Cortex of kidney (tissue), 1 donor: ENCODE measurements at places on chromosomes 4 and X.

GRCh38 chr4:98642991-98643426 is 15.4 kb downstream of the TSPAN5 start:
- no peak for DNase-seq

DNA sequence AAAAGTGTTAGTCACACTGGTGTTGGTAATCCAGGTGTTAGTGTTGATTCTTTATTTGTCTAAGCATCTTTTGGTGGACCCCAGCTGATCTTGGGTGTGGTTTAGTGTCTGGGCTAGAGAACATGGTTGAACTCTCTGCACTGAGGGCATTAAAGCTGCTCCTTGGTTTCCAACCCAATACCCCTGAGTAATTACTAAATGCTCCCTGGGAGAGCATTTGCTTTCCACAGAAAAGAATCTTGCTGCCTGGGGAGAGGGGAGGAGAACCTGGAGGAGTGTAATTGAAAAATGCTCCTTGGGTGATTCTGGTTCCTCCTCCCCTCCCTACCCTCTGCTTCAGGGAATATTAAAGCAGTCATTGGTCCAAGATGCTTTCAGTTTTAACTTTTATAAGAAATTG is 3.1 kb downstream of the GUCY1B1 start:
- no peak for DNase-seq

- DNase-seq = no peak
These were observed 19.5 kb upstream of the CNKSR2 start for GRCh38 chrX:21354725-21355124.

GRCh38 chr4:68810919-68811318 is 4.9 kb upstream of the UGT2B10 start:
- no peak for DNase-seq

GRCh38 chr4:13054420-13054970 is 429.6 kb downstream of the RAB28 start:
- no peak for DNase-seq

DNA sequence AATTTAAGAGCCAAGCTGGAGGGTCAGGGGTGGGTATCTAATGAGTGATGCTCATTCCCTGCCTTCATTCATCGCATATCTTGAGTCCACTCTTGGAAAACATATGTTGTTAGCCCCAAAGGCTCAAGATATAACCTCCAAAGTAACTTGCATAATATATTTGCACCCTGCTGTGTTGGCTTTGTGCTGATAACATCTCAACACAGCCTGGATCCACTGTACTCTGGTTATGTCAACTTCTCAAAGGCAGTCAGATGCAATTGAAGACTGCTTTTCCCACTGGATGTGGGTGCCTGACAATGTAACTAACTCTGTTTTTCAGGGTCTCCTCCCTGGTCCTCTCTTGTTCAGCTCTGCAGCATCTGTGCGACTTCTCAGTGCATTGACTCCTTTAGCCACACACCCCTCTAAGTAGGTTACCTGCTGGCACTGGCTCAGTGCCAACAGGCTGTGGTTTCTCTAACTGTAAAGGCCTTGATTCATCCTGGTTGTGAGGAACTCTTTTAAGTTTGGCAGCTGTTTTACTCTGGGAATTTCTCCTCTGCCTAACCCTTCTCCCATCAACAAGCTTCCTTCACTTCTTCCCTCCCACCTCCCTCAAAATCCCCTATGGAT is 28.1 kb downstream of the SLC16A2 start:
- no peak for DNase-seq

DNA sequence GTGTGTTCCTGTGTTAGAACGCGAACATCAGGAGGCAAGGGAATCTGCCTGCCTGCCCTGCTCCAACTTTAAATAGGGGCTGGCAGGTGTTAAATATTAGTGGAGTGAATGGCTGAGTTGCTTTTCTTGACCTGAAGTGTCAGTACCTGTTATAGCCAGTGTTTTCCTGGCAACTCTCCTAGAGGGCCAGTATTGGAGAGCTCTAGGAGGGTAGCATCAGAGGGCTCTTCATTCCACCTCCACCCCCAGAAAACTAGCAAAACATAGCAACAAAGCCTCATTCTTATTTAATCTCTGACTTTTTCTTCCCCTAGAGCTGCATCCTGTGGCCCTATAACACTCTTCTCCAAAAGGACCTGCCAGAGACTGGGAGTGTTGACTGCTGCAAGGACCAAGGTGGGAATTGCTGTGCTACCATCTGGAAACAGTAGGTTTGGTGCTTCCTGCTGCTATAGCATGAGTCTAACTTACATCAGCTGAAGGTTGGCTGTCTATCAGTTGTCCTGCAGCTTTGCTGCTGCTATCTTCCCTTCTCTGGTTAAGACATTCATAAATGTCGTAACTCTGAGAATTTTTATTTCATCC is 33.5 kb downstream of the SGMS2 start:
- no peak for DNase-seq

DNA sequence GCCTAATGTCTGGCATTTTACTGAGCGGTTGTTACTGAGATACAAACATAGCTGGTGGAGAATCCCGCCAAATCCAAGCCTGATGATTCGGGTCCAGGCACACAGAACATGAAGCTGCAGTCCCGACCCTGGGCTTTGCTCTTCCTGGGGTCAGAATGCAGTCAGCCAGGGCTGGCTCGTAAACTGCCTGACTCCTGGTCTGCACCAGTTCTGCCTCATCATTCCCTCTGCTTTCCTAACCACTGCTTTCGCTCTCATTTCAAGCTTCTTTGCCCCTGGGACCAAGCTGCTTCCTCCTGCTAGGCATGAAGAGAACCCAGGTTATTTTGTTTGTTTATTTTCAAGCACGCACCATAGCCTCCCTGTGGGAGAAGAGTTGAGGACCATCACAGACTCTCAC is 39.3 kb downstream of the GATB start:
- DNase-seq = no peak

GRCh38 chr4:51858605-51859202 is 15.8 kb downstream of the DCUN1D4 start:
- DNase-seq = no peak

- no peak for DNase-seq
These were observed 2.4 kb upstream of the MORF4L2 start for GRCh38 chrX:103688946-103689345.

GRCh38 chr4:1237981-1238675 is 10.8 kb downstream of the CTBP1 start:
- no peak for DNase-seq

- DNase-seq = no peak
These were observed 25.4 kb downstream of the CFAP299 start for GRCh38 chr4:80360900-80361299.

GRCh38 chrX:22139822-22140221 is 107.7 kb downstream of the PHEX start:
- DNase-seq = no peak

DNA sequence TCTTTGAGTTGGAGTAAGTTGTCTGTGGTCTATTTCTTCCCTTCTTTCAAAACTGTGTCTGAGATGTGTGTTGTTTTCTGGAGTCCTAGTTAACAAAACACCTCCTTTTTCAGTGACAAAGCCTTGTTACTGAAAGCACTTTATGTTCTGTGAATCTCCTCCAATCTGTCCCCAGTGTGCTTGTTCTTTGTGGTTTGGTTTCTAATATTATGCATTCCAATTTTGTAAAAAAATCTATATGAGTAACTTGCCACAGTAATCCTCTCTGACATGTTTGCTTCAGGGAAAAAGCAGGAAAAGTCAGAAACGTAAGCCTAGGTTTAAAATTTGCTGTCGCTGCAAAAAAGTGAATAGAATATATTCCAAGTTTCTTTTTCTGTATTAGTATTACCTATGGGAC is 12.4 kb downstream of the PRRG1 start:
- DNase-seq = no peak

DNA sequence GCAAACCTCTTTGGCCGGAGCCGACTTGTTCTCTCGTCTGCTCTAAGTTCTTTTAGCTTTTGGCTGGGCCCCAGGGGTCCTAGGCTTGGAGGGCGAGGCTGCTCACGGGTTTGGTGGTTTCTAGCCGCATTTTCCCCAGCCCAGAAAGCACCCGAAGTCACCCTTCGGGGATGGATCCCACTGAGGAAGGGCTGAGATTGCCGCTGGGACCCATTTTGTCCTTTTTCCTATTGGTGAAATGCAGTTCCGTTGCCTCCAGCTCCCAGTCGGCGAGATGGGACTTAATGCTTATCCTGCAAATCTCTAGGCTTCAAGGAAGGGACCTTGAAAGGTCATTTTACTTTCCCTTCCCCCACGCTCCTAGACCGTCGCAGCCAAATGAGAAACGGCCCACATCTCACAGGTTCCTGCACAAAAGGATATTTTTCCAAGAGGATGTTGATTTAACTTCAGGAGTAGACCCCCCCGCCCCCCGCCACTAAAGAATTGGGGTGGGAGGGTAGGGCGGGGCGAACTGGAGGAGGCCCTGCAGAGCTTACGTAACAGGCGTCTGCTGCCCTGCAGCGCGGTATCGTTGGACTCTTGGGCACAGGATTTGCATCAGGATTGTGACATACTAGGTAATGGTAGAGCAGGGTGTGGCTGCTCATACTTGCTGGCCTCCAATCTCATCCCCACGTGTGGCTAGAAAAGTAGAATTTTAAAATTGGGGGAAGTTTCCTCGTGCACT is 564 bp downstream of the PGK1 start:
- DNase-seq = no peak

DNA sequence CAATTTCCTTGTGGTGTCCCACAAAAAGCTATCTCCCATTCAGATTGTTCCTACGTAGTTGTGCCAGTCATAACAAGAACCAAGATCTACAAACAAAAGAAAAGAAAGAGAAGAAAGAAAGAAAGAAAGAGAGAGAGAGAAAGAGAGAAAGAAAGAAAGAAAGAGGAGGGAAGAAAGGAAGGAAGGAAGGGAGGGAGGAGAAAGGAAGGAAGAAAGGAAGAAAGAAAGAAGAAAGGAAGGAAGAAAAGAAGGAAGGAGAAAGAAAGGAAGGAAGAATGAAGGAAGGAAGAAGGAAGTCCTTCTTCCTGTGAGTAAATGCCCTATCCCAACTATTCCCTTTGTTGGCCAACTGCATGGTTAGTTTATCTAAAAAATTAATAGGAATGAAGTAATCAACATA is 366.0 kb downstream of the DHRSX start:
- DNase-seq = no peak

- DNase-seq = no peak
These were observed at the start of gene USP51 for GRCh38 chrX:55489314-55490009. USP51 (minus strand) TSS chrX:55489848; CDS start chrX:55488939, 909 bp downstream.

- no peak for DNase-seq
These were observed 50.8 kb downstream of the ZFYVE28 start for GRCh38 chr4:2367626-2368025.

- no peak for DNase-seq
These were observed 157.0 kb upstream of the MAP3K15 start for GRCh38 chrX:19672222-19672812.

GRCh38 chr4:7868436-7868775 is 71.3 kb downstream of the AFAP1 start:
- no peak for DNase-seq

GRCh38 chr4:16029262-16029661 is 54.6 kb downstream of the PROM1 start:
- DNase-seq = no peak

GRCh38 chr4:4720646-4721045 is 138.8 kb upstream of the MSX1 start:
- DNase-seq = no peak

GRCh38 chr4:88981993-88982392 is 75.0 kb downstream of the FAM13A start:
- no peak for DNase-seq

GRCh38 chrX:9542761-9543111 is 77.9 kb downstream of the TBL1X start:
- no peak for DNase-seq

DNA sequence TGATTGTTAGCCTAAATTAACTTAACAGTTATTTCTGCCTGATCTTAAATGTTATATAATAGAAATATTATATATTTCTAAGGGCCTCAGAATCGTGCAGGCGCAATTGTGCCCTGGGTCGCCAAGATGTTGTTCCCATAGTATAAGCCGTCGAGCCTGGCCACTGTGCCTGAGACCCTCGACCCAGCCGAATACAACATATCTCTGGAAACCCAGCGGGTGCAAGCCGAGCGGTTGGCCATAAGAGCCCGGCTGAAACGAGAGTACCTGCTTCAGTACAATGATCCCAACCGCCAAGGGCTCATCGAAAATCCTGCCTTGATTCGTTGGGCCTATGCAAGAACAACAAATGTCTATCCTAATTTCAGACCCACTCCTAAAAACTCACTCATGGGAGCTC is 549.8 kb downstream of the KCTD8 start:
- no peak for DNase-seq

- no peak for DNase-seq
These were observed 1.1 kb downstream of the PJA1 start for GRCh38 chrX:69163936-69164741.

GRCh38 chr4:82419451-82419850 is 10.8 kb downstream of the HNRNPDL start:
- no peak for DNase-seq

- no peak for DNase-seq
These were observed 1410.9 kb downstream of the PCDH18 start for GRCh38 chr4:136121426-136121825.

- no peak for DNase-seq
These were observed 11.3 kb downstream of the PNCK start for GRCh38 chrX:153662266-153662665.

DNA sequence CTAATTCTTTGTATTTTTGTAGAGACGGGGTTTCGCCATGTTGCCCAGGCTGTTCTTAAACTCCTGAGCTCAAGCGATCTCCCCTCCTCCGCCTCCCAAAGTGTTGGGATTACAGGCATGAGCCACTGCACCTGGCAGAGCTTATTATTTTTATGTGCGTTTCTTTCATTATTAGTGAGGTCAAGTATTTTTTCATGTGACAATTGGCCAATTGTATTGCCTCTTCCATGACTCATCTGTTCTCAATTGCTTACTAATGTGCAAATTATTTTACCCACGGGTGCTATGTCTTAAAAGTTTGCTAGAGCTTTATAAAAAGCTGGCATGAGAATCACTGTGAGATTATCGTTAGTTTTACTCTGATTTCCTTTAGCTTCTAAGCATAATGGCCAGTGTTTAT is 13.0 kb upstream of the ARX start:
- DNase-seq = no peak

- DNase-seq = no peak
These were observed 297.2 kb upstream of the LDB2 start for GRCh38 chr4:17195461-17196275.

DNA sequence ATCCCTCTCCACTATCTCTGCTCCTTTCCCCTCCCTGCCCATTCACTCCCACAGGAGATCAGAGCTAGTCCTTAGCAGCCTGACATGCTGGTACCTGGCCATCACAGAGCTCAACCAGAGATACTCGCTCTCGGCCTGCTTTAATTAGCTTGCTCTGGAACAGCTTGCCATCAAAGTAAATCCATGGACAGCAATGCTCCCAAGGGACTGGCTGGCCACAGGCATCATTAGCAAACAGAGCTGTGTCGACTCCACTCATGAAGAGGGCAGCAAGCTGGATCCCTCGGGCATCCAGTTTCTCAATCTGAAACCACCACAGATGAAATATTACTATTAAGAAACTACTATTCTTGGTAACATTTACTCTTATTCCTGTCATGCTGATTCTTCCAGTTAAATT is 43.4 kb upstream of the PHF8 start:
- DNase-seq = no peak

- no peak for DNase-seq
These were observed 261.5 kb downstream of the DCHS2 start for GRCh38 chr4:154230091-154230490.

- no peak for DNase-seq
These were observed 202.0 kb downstream of the NR3C2 start for GRCh38 chr4:148240241-148240640.
